Activated B cell treated with CpG ODN at 0.5 μM for 24 hours (primary cell): ENCODE measurements at places on chromosomes 16 and 17. TPM values are rescaled to one million over a fixed set of nuclear protein-coding genes. Genes with fewer than 3 reads are reported as not detected.
A peak's percentile ranks its signal among the peaks of the same experiment; 100 is the strongest.

GPT2 gene
- 11.7 and 17.4 TPM in 2 replicates for total RNA-seq

DNA sequence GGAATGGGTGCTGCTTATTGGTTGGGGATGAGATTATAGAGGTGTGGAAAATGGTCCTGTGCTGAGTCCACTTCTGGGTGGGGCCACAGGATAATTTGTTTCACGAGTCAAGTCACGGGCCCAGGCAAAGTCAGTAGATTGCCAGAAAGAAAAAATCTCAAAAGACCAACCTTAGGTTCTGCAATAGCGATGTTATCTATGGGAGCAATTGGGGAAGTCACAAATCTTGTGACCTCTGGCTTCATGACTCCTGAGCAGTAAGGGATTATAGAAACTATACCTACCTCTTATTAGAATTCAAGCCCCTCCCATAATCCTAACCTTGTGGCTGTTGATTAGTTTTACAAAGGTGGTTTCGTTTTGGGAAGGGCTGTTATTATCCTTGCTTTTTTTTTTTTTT, 31.4 kb downstream of the WWP2 start:
- no peak for DNase-seq
- H3K27me3 ChIP-seq: no peaks in the 10 kb centered on the region
- H3K36me3 ChIP-seq: peaks cover 48% of the 10 kb centered on the region
- H3K27ac ChIP-seq: no peak overlapping the region
- peaks cover 10% of the 10 kb centered on the region for H3K4me1 ChIP-seq

DNA sequence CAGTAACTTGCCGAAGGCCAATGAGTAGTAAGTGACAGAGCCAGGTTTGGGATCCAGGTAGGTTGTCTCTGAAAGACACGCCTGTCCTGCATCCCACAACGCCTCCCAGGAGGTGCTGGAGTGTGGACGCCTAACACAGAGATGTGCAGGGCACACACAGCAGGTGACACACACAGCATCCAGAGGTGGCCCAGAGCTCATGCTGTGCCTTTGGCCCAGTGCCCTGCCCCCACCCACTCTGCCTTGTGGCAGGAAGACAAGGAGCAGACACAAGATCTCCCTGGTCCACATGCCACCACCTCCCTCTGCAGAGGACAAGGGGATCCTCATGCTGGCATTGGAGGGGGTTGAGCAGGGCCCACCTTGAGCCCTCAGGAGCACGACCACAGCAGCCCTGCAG, 14.7 kb upstream of the STH start:
- H3K27ac ChIP-seq: no peak overlapping the region
- DNase-seq: no peak
- peaks cover 1% of the 10 kb centered on the region for H3K27me3 ChIP-seq
- no peaks in the 10 kb centered on the region for H3K4me1 ChIP-seq
- no peak overlapping the region for H3K4me3 ChIP-seq

DNA sequence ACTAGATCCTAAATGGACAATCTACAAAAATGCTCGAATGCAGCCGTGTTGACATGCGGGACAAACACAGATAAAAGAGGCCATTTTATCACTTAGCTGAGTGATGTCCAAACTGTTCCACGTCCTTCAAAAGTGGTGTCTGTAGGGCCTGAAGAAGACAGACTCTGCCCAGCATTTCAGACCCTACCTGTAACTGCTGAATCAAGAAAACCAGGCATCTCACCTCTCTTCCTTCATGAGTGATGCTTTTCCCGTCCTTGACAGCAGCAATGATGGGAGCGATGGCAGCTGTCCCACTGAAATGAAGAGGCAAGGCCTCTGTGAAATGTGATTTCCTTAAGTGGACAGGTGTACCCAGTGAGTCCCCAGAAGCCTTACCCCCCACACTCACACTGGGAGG, 12.3 kb downstream of the ELAC2 start:
- no peak overlapping the region for H3K4me3 ChIP-seq
- no peak overlapping the region for H3K27ac ChIP-seq
- H3K4me1 ChIP-seq: no peaks in the 10 kb centered on the region
- H3K36me3 ChIP-seq: peaks cover 65% of the 10 kb centered on the region
- no peaks in the 10 kb centered on the region for H3K27me3 ChIP-seq

DNA sequence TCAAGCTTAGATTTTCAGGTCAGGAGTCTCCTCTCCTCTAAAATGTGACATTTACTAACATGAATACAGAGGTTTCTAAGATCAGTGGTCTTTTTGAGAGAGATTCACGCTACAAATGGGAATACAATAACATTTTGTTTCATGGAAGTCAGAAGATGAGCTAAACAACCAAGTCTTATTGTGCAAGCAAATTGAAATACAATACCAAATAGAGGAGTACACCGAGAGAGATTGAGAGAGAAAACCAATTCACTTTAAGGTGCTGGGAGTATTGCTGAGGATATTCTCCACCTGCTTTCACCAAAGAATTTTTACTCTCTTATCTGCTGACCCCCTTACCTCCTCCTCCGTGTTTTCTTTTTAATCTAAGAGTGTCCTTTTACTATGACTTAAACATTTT, 11.5 kb downstream of the VEZF1 start:
- no peak overlapping the region for H3K4me3 ChIP-seq
- H3K4me1 ChIP-seq: peaks cover 4% of the 10 kb centered on the region
- peaks cover 88% of the 10 kb centered on the region for H3K36me3 ChIP-seq
- H3K27ac ChIP-seq: no peak overlapping the region

- no peaks in the 10 kb centered on the region for H3K27me3 ChIP-seq
- H3K4me1 ChIP-seq: peaks cover 51% of the 10 kb centered on the region
- no peaks in the 10 kb centered on the region for H3K36me3 ChIP-seq
- peak overlapping the region; percentile 91 for H3K27ac ChIP-seq
Measured at GRCh38 chr17:27808628-27809027, 8.3 kb upstream of the NOS2 start.

- peak overlapping the region; percentile 88 for H3K4me3 ChIP-seq
- no peaks in the 10 kb centered on the region for H3K27me3 ChIP-seq
- H3K27ac ChIP-seq: peak overlapping the region; percentile 90
- peaks cover 87% of the 10 kb centered on the region for H3K4me1 ChIP-seq
Measured at GRCh38 chr16:27317320-27317719, 3.5 kb downstream of the IL4R start.

ALOX15 gene
- not detected in 2 replicates for total RNA-seq

CNP gene
- 47.2 and 48.0 TPM in 2 replicates for total RNA-seq

GRCh38 chr17:35752471-35752870, 568 bp downstream of the GAS2L2 start:
- DNase-seq: no peak
- H3K4me1 ChIP-seq: peaks cover 11% of the 10 kb centered on the region
- no peaks in the 10 kb centered on the region for H3K36me3 ChIP-seq
- H3K27ac ChIP-seq: no peak overlapping the region
- peaks cover 40% of the 10 kb centered on the region for H3K27me3 ChIP-seq
- no peak overlapping the region for H3K4me3 ChIP-seq

- no peak overlapping the region for H3K27ac ChIP-seq
- H3K4me3 ChIP-seq: no peak overlapping the region
- no peak for DNase-seq
Measured at GRCh38 chr16:74253161-74253938, 43.3 kb upstream of the PSMD7 start.

DNA sequence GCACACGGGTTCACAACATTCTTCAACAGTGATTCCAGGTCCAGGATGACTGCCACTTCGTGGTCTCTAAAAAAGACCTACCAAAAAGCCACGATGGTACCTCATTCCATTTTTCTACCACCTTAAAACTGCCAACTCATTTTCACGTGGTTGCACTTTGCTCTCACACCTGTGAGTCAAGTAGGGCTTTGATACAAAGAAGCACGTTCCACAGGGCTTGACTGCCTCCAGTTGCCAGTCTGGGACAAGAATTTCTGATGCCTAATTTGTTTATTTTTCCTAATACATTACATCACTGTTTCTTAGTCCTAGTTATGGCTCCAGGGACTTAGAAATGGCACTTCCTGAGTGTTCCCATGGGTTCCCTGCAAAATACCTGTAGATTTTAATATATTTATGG, 911.6 kb upstream of the EEF2KMT start:
- no peak for DNase-seq
- no peak overlapping the region for H3K27ac ChIP-seq
- H3K4me3 ChIP-seq: no peak overlapping the region

DNA sequence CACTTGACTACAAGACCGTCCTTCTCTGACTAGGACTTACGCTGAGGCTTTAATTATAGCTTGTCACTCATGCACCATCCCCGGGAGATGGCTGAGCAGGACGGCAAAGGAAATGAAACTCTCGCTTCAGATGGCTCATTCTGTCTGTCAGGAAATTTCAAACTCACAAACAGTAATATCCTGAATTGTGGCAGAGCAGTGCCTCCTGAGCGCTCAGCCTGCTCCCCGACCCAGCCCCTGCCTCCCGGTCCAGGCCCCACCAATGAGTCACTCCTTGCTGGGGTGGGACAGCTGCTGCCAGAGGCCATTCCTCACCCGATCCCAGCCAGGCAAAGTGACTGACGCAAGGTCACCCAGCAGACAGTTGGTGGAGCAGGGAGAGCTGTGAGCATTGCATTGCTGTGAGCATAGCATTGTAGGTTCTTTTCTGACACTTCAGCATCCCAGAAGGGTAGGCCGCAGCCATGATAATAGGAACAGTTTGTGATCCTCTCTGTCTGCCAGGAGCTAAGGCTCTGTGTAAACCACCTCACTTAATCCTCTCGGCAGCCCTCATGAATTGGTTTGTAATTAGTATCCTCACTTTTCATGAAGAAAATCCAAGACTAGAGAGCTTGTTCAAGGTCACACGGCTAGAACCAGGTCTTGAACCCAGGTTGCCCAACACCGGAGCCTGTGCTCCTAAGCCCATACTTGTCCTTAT, 20.9 kb downstream of the CCDC182 start:
- no peak overlapping the region for H3K4me3 ChIP-seq
- peaks cover 30% of the 10 kb centered on the region for H3K4me1 ChIP-seq
- H3K27me3 ChIP-seq: peaks cover 4% of the 10 kb centered on the region

- H3K27ac ChIP-seq: no peak overlapping the region
- H3K27me3 ChIP-seq: no peaks in the 10 kb centered on the region
- DNase-seq: peak; percentile 46
- H3K36me3 ChIP-seq: peaks cover 36% of the 10 kb centered on the region
- peaks cover 3% of the 10 kb centered on the region for H3K4me1 ChIP-seq
- H3K4me3 ChIP-seq: no peak overlapping the region
Measured at GRCh38 chr16:117379-118365, 20.8 kb downstream of the NPRL3 start.

OXLD1 gene
- 36.7 and 37.3 TPM in 2 replicates for total RNA-seq

DNA sequence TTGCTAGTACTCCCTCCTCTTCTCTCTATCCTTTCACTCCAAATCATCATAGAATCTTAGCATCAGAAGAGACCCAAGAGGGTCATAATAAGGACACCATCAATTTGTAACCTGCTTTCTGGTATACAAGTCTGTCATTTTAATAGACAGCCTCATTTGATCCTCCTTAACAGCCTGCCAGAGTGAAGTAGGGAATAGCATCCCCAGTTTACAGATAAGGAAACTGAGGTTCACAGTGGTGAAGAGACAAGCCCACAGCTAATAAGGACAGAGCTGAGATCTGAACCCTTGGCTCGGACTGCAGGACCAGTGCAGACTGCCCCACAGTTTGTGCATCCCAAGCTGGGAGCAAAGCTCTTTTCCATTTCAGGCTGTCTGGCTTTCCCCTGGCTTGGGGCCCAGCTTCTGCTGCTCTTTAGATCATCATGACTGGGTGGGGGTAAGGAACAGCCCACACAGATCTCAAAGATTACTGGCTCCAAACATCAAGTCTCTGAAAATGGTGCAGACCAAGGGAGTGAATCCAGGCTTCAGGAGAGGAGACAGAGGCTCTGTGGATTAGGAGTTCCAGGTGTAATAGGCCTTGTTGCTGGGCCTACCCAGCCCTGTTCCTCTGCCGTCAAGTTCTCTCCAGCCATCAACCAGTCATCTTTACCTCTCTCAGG, 10.3 kb upstream of the IGFBP4 start:
- H3K27me3 ChIP-seq: no peaks in the 10 kb centered on the region
- H3K27ac ChIP-seq: no peak overlapping the region
- no peaks in the 10 kb centered on the region for H3K4me1 ChIP-seq
- H3K36me3 ChIP-seq: no peaks in the 10 kb centered on the region
- no peak overlapping the region for H3K4me3 ChIP-seq

TMIGD1 gene
- not detected in 2 replicates for total RNA-seq

GRCh38 chr16:31265329-31266245, 5.8 kb downstream of the ITGAM start:
- H3K36me3 ChIP-seq: peaks cover 20% of the 10 kb centered on the region
- peak overlapping the region; percentile 85 for H3K27ac ChIP-seq
- peak; percentile 68 for DNase-seq
- no peaks in the 10 kb centered on the region for H3K27me3 ChIP-seq

GRCh38 chr16:82134846-82135245, 35.2 kb downstream of the MPHOSPH6 start:
- H3K4me1 ChIP-seq: no peaks in the 10 kb centered on the region
- DNase-seq: no peak
- peaks cover 6% of the 10 kb centered on the region for H3K36me3 ChIP-seq
- no peak overlapping the region for H3K27ac ChIP-seq
- no peaks in the 10 kb centered on the region for H3K27me3 ChIP-seq

DNA sequence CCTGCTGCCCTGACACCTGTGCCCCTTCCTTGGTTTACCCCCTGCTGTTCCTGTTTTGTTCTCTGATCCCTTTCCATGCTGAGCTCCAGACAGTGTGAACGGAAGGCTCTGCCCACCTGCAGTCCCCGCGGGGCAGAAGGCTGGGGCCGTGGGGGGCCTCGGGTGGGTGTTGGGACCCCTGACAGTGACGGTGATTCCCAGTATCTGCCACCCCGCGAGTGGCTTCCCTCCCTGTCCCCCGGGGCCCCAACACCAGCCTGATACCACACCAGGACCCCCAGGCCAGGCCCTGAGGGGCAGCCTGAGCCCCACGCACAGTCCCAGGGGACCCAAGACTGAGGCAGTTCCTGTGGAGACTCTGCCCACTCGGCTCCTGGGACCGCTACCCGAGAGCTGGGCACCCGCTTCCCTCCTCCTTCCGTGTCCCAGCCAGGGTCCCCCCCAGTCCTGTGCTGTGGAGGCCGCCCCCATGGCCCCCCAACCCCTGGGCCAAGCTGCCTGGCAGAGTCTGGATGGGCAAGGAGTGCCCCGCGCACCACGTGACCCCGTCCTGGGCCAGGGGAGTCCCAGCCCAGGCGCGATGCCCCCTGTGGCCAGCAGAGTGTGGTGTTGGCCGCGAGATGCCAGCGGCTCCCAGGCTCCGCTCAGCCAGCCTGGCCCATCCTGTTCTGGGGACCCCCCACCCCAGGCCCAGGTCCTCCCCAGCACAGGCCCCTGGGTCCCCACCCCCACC, 10.0 kb upstream of the C1QTNF8 start:
- H3K27ac ChIP-seq: no peak overlapping the region

- DNase-seq: no peak
- peaks cover 1% of the 10 kb centered on the region for H3K4me1 ChIP-seq
- H3K27me3 ChIP-seq: peaks cover 9% of the 10 kb centered on the region
- H3K36me3 ChIP-seq: no peaks in the 10 kb centered on the region
Measured at GRCh38 chr17:46785696-46786095, 32.8 kb downstream of the WNT3 start.

- peaks cover 40% of the 10 kb centered on the region for H3K27me3 ChIP-seq
- no peaks in the 10 kb centered on the region for H3K36me3 ChIP-seq
- DNase-seq: no peak
- H3K27ac ChIP-seq: no peak overlapping the region
Measured at GRCh38 chr17:61409301-61410112, 9.9 kb downstream of the TBX2 start.

SCO1 gene
- 27.9 and 33.3 TPM in 2 replicates for total RNA-seq

- no peaks in the 10 kb centered on the region for H3K36me3 ChIP-seq
- no peak for DNase-seq
- H3K27ac ChIP-seq: no peak overlapping the region
- H3K4me3 ChIP-seq: no peak overlapping the region
- no peaks in the 10 kb centered on the region for H3K4me1 ChIP-seq
- no peaks in the 10 kb centered on the region for H3K27me3 ChIP-seq
Measured at GRCh38 chr16:78647019-78647418, 547.6 kb downstream of the WWOX start.

- no peak overlapping the region for H3K4me3 ChIP-seq
- no peak overlapping the region for H3K27ac ChIP-seq
- H3K4me1 ChIP-seq: peaks cover 17% of the 10 kb centered on the region
- peaks cover 65% of the 10 kb centered on the region for H3K36me3 ChIP-seq
Measured at GRCh38 chr16:68355447-68356248, 44.8 kb downstream of the PRMT7 start.
